ENCODE measurements at places on chromosomes 12 and 14. TPM values are rescaled to one million over a fixed set of nuclear protein-coding genes. Genes with fewer than 3 reads are reported as not detected.

DNA sequence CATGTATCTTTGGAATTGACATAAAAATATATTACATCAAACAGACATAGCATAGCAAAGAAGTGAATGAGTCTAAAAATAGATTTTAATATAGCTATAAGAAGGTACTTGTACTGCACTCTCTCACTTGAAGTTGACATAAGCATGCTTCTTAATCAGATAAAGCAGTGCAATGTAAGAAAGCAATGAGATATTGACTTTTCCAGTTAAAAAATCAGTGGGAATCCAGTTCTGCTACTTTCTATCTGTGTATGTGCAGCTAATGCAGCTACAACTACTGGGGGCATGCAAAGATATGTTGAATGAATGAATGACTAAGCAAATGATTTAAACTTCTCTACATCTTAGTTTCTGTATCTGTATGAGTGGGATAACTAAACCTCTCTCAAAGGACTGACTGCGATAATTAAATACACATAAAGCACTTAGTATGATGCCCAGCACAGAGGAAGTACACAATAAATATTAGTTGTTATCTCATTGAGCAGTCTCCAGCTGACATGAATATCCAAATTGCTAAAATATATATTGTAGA is 10.3 kb downstream of the WASHC3 start:
- no peak overlapping the region for H3K27ac ChIP-seq
- H3K4me1 ChIP-seq: no peaks in the 10 kb centered on the region
- H3K27me3 ChIP-seq: no peaks in the 10 kb centered on the region
- DNase-seq: no peak
- peaks cover 46% of the 10 kb centered on the region for H3K36me3 ChIP-seq
- H3K4me3 ChIP-seq: no peak overlapping the region

DNA sequence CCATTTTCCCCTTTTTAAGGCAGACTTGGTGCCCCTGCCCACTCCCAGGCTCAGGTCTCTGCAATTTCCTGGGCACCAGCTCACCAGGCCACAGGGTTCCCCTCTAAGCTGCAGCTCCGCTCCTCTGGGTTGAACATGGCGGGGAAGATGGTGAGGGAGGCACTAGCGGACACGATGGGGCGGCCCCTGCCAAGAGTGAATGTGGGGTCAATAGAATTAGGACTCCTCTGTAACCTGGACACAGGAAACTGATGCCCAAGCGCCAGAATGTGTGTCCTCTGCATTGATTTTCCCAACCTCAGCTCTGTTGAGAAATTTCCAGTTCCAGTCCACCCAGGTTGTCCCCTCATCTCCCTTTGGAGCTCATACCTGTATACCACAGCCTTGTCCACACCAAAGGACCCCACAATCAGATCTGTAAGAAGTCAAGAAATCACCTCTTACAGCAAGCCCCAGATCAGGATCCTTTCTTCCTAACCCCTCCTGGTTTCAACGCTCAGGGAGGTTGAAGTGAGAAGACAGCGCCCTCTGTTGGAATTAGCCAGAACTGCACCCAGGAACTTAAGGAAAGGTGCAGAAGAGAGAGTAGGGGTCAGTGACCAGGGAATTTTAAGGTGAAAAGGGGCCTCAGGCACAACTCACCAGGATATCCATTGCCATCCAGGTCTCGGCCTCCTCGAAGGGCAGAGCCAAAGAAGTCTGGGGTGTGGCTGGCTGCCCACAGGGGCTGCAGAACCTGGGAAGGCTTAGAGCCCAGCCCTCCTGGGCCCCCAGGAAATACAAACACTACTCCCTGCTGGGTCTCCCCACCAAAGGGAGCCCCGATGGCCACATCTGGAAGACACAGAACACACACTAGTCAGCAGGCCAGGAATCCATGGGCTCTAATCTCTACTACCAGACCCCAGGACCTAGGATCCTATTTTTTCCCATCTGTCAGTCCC is 14.7 kb downstream of the ITGA5 start:
- peak overlapping the region; percentile 28 for H3K27ac ChIP-seq
- peaks cover 85% of the 10 kb centered on the region for H3K4me1 ChIP-seq
- no peak overlapping the region for H3K4me3 ChIP-seq
- H3K27me3 ChIP-seq: no peaks in the 10 kb centered on the region

GRCh38 chr14:69572030-69572840 is 2.4 kb downstream of the CCDC177 start:
- H3K27me3 ChIP-seq: no peaks in the 10 kb centered on the region
- no peak overlapping the region for H3K27ac ChIP-seq
- peaks cover 40% of the 10 kb centered on the region for H3K4me1 ChIP-seq
- peak overlapping the region; percentile 55 for H3K4me3 ChIP-seq
- DNase-seq: no peak

- DNase-seq: no peak
- H3K4me3 ChIP-seq: no peak overlapping the region
- peaks cover 31% of the 10 kb centered on the region for H3K36me3 ChIP-seq
- no peak overlapping the region for H3K27ac ChIP-seq
- H3K27me3 ChIP-seq: no peaks in the 10 kb centered on the region
Measured at GRCh38 chr14:61766151-61766550, 3.9 kb downstream of the SNAPC1 start.

GRCh38 chr12:32183650-32184049 is 77.0 kb downstream of the BICD1 start:
- no peak for DNase-seq
- H3K27ac ChIP-seq: no peak overlapping the region
- no peaks in the 10 kb centered on the region for H3K36me3 ChIP-seq

The KITLG gene
- total RNA-seq: 147 TPM

All from esophagus muscularis mucosa (tissue), 4 donors.